Neural crest cell (in vitro differentiated cells): ENCODE measurements at places on chromosomes 16 and 17.

GRCh38 chr17:78831688-78832540 is 8.7 kb downstream of the USP36 start:
- DNase-seq = no peak

- DNase-seq = no peak
Observed at GRCh38 chr16:51134876-51135275, 16.2 kb downstream of the SALL1 start.

DNA sequence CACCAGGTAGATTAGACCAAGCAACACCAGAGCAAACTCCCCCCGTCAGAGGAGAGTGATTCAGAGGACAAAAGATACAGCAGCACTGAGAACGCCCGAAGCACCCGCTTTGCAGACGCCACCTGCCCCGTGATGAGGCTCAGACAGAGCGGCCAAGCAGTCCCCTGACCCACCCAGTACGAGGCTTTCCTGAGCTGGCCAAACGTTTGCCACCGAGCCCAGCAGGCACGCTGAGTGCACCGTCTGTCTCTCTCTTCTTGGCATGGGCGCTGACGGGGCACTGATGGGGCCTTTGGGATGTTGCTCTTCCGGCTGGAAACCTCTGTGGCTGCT is 19.4 kb upstream of the WDR45B start:
- no peak for DNase-seq

- peak; percentile 58 for DNase-seq
Observed at GRCh38 chr17:4420692-4421131, 13.0 kb upstream of the SPNS3 start.

DNA sequence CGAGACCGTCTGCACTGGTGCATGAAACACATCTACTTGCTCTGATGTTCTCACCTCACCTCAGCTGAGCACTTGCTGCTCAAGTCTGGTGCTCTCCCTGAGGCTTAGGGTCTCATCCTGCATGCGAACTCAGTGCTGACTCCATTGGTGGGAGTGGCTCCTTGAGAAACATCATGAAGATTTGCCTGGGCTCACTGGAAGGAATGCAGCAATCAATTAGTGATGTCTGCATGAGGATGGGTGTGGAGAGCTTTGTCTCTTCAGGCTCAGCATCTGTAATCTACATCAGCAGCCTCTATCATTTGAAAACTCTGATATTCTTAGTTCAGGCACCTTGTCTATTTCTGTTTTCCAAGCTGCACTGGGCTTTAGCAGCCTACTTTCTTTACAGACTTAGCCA is 204.4 kb downstream of the IRF8 start:
- DNase-seq = no peak

GRCh38 chr17:10613775-10614513 is 43.2 kb downstream of the MYH3 start:
- DNase-seq = no peak

DNA sequence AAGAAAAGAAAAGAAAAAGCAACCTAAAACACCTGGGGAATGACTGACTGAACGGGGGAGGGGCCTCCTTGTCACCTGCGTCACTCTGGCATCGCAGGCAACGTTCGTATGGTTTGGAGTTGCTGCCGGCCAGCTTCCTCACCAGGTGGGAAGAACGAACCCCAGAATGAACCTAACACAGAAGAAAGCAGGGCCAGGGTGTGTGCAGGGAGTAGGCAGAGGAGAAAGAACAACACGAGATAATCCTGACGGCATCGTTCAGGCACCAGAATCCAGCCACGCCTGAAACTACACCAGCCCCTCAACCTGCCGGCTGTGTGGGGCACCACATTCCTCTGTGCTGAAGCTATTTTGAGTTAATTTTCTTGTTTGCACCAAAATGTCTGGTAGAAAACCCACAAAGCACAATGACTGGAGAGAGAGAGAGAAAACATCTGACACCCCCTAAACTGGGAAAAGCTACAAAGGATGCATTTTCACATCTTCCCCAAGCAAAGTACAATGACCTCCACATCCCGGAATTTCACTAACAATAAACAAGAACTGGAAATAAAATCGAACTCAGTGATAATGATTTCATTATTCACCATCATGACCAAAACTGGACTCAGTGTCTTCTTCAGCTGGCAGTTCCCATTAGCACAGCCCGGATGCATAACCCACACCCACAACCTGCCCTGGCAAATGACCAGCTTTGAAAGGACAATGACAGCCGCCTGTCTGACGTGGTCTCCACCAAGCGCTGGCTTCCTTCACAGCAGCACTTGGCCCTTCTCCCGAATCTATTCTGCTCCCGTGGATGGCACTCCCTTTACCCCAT is 23.6 kb downstream of the RAB40B start:
- no peak for DNase-seq

- DNase-seq = no peak
Observed at GRCh38 chr16:51556694-51557340, 405.7 kb upstream of the SALL1 start.

DNA sequence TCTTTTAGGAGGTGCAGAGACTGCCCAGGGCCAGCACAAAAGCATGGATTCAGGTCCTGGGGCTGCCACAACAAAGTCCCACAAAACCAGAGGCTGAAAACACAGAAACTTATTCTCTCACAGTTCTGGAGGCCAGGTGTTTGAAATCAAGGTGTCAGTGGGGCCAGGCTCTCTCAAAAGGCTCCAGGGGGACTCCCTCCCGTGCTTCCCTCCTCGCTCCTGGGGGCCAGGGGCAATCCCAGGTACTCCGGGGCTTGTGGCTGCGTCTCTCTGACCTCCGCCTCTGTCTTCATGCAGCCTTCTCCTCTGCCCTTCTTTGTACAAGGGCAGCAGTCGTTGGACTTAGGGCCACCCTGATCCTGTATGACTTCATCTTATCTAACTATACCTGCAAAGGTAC is 8.3 kb upstream of the RBFOX3 start:
- DNase-seq = no peak

- DNase-seq = no peak
Observed at GRCh38 chr16:77172951-77173350, 18.0 kb upstream of the MON1B start.

DNA sequence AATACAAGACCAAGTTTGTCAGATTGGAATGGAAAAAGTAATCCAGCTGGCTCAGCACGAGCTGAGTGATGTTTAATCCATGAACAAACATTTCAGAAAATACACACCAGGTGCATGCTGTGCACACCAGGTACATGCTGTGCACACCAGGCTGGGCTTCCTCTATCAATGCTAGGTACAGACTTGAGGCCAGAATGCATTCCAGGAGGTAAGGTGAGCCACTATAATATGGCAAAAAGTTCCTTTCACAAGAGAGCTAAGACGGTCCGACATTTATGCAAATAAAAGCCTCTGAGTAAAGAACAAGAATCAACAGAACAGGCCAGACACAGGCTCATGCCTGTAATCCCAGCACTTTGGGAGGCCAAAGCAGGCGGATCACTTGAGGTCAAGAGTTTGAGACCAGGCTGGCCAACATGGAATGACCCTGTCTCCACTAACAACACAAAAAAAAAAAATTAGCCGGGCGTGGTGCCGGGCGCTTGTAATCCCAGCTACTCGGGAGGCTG is 128.2 kb downstream of the ZNF778 start:
- DNase-seq = no peak

DNA sequence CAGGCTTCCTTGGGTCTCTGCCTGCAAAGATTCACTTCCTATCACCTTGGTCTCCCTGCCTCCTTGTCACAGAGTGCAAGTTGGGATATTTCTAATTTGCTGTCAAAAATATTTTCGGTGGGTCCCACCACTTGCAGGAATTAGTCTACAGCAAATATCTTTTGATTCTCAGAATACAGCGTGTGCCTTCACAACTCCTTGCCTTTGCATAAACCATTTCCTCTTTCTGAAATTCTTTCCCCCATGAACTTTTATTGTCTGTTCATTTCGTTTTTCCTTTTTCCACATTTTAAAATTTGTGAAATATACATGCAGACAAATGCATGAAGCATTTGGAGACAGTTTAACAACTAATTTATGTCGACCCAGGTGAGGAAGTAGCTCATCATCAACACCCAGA is 60.0 kb downstream of the HS3ST3B1 start:
- DNase-seq = no peak

- DNase-seq = no peak
Observed at GRCh38 chr17:19709841-19710240, 6.5 kb downstream of the SLC47A2 start.

DNA sequence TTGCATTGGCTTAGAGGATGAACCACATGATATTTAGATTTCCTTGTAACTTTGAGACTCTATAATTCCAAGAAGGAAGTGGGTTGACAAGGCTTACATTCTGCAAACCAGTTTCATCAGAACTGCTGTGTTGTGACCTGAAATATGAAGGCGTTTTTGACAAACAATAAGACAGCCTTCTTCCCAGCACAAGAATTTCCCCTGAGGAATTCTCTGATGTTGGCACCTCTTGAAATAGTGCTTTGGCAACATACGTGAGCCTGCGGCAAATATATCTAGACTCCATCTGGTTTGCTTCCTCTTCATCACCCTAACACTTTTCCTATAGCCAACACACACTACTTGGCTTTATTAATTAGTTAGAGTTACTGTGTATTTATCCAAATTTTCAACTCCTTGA is 585.5 kb upstream of the SOX9 start:
- no peak for DNase-seq

DNA sequence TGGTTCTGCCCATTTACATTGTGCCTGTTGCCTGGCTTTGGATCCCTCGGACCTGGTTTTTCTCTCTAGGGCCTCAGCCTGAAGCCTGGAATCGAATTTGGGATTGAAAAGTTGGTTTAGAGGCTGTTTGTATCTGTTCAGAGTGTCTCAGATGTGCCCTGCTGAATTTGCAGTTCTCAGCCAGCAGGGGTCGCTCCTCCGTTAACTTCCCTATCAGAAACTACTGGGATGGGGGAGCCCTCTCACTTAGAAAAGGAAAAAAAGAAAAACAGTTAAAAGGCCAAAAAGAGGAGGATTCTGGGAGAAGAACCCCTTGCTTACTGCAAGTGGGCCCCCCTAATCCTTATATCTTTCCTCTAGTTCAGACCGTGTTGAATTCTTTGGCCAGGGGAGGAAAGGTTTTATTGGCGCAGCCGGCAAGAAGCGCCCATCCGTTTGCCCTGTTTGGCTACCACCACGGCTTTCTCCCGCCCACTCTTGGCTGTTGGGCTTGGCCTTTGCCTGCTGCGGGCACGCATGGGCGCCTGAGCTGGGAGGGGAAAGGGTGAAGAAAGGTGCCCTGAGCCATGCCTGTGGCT is 8.7 kb downstream of the FZD2 start:
- no peak for DNase-seq

- DNase-seq = no peak
Observed at GRCh38 chr16:72873044-72873443, 174.9 kb downstream of the ZFHX3 start.

GRCh38 chr16:10631886-10632285 is 51.5 kb upstream of the EMP2 start:
- DNase-seq = no peak

DNA sequence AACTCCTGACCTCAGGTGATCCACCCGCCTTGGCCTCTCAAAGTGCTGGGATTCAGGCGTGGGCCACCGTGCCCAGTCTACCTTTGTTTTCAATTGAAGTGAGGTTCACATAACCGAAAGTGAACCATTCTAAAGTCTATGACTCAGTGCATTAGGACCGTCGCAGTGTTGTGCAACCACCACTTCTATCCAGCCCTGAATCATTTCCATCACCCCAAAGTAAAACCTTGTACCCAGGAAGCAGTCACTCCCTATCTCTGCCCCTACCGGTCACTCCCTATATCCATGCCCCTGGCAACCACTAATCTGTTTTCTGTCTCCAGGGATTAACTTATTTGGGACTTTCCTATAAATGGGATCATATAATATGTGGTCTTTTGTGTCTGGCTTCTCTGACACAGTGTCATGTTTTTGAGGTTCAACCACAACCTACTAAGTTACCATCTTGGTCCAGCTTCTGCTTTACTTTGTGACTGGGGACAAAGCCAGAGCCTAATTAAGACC is 28.3 kb upstream of the CDC42EP4 start:
- no peak for DNase-seq

- no peak for DNase-seq
Observed at GRCh38 chr16:11354733-11355574, 9.7 kb downstream of the RMI2 start.

DNA sequence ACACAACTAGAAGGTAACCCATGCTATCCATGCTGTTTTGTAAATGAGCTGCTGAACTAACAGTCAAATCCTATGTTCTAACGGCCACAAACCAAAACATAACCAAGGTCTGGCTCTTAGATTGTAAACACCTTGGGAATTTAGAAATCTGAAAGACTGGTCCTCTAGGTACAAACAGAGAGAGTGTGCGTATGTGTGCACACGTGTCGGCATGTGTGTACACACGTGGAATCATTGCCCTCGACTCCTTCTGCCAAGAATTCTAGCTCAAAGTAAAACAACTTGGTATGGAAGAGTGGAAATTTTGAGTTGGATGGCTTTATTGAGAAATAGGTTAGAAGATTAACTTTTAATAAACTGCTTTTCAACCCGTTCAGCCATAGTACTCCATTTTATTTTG is 18.1 kb upstream of the GHDC start:
- no peak for DNase-seq

DNA sequence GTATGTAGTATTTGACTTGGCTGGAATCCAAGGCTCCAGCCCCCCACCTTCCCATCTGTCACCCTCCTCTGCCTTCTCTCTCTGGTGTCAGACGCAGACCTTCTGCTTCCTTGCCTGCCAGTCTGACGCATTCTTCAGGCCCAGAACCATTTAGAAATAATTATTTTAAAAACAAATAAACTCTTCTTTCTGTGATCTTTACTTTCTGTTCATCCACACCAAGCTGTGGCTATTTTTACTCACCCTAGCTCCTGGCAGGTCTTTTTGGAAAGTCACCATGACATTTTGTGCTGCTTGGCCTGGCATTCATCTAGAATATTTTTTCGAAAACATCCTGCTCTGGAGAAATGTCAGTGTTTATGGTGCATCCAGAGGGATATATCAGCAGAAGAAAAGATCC is 330.7 kb upstream of the ASIC2 start:
- no peak for DNase-seq

DNA sequence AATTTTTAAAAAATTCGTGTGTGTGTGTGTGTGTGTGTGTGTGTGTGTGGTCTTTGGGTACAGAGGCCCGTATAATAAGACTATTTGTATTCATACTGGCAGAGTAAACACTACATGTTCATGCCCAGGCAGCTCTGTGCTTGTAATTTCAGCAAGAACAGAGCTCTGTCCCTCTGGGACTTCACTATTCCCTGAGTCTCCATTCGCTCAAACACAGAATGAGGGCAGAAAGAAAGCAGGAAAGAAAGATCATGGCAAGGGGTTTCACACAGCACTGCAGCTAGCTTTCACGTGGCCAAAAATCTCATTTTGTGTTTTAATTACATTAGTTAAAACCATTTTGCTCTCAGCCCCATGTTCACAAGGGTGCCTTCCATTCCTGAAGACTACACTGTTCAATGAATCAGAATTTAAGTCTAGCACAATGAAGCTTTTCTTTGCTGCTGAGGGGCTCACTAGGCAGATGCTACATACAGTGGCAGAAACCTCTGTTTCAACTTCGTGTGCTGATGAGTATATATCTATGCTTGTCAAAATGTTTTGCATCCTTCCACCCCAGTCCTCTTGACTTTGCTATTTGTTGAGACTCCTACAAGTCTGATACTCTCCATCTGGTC is 198.4 kb upstream of the C17orf78 start:
- no peak for DNase-seq

- DNase-seq = no peak
Observed at GRCh38 chr17:50188921-50189549, 12.4 kb downstream of the COL1A1 start.

- no peak for DNase-seq
Observed at GRCh38 chr16:5045499-5046115, 11.9 kb upstream of the NAGPA start.

GRCh38 chr16:74836111-74836671 is 61.6 kb upstream of the FA2H start:
- no peak for DNase-seq

GRCh38 chr17:3551189-3551588 is 6.4 kb downstream of the TRPV3 start:
- no peak for DNase-seq
